Temporal lobe (tissue), 4 donors: ENCODE measurements at places on chromosomes 16 and 17. TPM values are rescaled to one million over a fixed set of nuclear protein-coding genes. Genes with fewer than 3 reads are reported as not detected.

CES1 gene
- total RNA-seq: 2.2 TPM

LPO gene
- under 0.01 TPM for total RNA-seq

CFAP119 gene
- total RNA-seq: 1.7 TPM

NTN1 gene
- 4.4 TPM for total RNA-seq

PRSS21 gene
- total RNA-seq: not detected

EIF3C gene
- 123 TPM for total RNA-seq

TPSAB1 gene
- not detected for total RNA-seq

GLP2R gene
- total RNA-seq: under 0.01 TPM

SLC16A5 gene
- total RNA-seq: 0.98 TPM

CRHR1 gene
- 37.6 TPM for total RNA-seq

TEKT5 gene
- total RNA-seq: not detected

LRRC46 gene
- total RNA-seq: under 0.01 TPM

TMC5 gene
- total RNA-seq: 0.49 TPM

RNF157 gene
- 23.1 TPM for total RNA-seq

DNAI2 gene
- total RNA-seq: 0.25 TPM

STAC2 gene
- total RNA-seq: 0.49 TPM

LGALS9 gene
- 1.7 TPM for total RNA-seq

CHST4 gene
- total RNA-seq: under 0.01 TPM

CDRT4 gene
- total RNA-seq: 7.1 TPM

MVP gene
- 3.9 TPM for total RNA-seq

CD300H gene
- total RNA-seq: not detected

NME1 gene
- 37.6 TPM for total RNA-seq

PIPOX gene
- 3.0 TPM for total RNA-seq

CACNG3 gene
- total RNA-seq: 5.2 TPM

IGSF6 gene
- total RNA-seq: 0.98 TPM

MYH2 gene
- under 0.01 TPM for total RNA-seq

ABCA3 gene
- total RNA-seq: 47.2 TPM

RNF43 gene
- total RNA-seq: 0.49 TPM

DHRS7C gene
- total RNA-seq: not detected

ZNF385C gene
- 0.49 TPM for total RNA-seq

FBXW10 gene
- total RNA-seq: 0.25 TPM

PRAC1 gene
- not detected for total RNA-seq

OR1A1 gene
- total RNA-seq: not detected

TNS4 gene
- total RNA-seq: not detected

MAP2K3 gene
- 3.7 TPM for total RNA-seq

ACSM2A gene
- total RNA-seq: not detected

SPATA32 gene
- total RNA-seq: not detected

KRTAP3-2 gene
- total RNA-seq: not detected

SEZ6 gene
- 57.3 TPM for total RNA-seq

MAF gene
- total RNA-seq: 16.5 TPM

ABCC12 gene
- total RNA-seq: 0.25 TPM

SCNN1B gene
- not detected for total RNA-seq

AANAT gene
- total RNA-seq: not detected

NPIPB8 gene
- 0.25 TPM for total RNA-seq

ARHGAP44 gene
- total RNA-seq: 14.8 TPM

KRTAP2-2 gene
- not detected for total RNA-seq

ESRP2 gene
- total RNA-seq: not detected

ZCCHC14 gene
- 48.2 TPM for total RNA-seq

CETP gene
- 0.74 TPM for total RNA-seq
